NCI-H146 (cell line): ENCODE measurements at places on chromosomes 16 and 17.
A peak's percentile ranks its signal among the peaks of the same experiment; 100 is the strongest.

- no peak for DNase-seq
Observed at GRCh38 chr17:54381482-54381881, 519.2 kb upstream of the TOM1L1 start.

DNA sequence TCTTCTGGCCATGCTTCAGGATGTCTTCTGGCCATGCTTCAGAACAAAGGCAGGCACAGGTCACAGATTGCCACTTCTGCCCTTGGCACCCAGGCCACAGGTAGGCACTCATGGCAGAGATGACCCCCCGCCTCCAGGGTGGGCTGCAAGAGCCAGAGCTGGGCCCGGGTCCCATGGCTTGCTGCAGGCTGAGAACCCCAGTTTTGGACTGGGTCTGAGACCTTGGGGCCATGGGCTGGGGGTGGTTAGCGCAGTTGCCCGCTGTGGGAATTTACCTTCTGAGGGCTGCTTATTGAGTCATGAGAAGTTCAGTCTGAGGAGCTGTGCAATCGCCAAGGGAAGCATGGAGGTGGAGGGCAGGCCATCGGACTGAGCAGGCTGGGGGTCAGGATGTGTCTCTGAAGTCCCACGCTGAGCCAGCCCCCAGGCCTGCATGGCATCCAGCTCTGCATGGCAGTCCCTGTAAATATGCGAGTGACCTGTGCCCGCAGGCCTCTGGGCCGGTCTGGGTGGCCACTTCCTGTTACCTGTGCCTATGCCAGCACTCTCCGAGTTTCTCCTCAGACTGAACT lies 1.7 kb downstream of the ANKRD13B start:
- DNase-seq: no peak

DNA sequence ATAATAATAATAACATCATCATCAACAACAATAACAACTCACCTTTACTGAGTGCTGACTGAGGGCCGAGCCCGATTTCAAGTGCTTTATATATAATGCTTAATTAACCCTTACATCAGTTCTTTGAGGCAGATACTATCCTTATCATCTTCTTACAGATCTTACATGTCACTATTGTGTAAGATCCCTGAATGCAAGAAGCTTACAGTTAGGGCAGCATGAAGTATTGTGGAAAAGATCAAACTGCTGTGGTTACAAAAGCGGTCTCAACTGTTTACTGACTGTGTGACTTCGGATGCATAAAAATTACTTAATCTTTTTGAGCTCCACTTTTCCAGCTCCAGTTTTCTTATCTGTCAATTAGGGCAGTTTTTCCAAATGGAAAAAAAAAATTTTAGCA lies 3.3 kb downstream of the VAT1 start:
- no peak for DNase-seq

- DNase-seq: peak; percentile 27
Observed at GRCh38 chr17:29933379-29933778, 3.4 kb upstream of the SSH2 start.

- DNase-seq: peak; percentile 20
Observed at GRCh38 chr17:21129023-21129681, 2.4 kb downstream of the DHRS7B start.

DNA sequence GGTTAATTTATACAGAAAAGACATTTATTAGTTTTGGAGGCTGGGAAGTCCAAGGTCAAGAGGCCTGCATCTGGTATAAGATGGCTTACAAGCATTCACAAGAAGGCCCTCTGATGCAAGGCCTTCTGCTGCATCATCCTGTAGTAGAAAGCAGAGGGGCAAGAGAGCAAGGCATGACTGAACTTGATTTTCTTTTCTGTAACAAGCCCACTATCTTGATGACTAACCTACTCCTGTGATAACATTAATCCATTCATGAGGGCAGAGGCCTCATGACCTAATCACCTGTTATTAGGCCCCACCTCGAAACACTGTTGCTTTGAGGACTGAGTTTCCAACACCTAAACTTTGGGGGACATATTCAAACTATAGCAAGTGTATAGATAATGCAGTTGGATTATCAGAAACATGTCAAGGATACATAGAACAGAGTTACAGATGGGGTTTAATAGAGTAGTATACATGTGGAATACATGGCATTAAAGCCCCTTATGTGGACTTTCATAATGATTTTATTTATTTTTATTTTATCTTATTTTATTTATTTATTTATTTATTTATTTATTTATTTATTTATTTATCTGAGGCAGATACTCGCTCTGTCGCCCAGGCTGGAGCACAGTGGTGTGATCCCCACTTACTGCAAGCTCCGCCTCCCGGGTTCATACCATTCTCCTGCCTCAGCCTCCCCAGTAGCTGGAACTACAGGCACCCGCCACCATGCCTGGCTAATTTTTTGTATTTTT lies 88.2 kb downstream of the CHD9 start:
- DNase-seq: no peak

- DNase-seq: no peak
Observed at GRCh38 chr17:43431714-43432523, 33.1 kb downstream of the ARL4D start.

- DNase-seq: no peak
Observed at GRCh38 chr16:53612003-53612402, 91.7 kb downstream of the RPGRIP1L start.

GRCh38 chr16:57413301-57413730 lies 8.7 kb downstream of the CCL17 start:
- DNase-seq: no peak

GRCh38 chr17:8041249-8041928 lies 2.5 kb downstream of the ALOX15B start:
- peak; percentile 31 for DNase-seq

- no peak for DNase-seq
Observed at GRCh38 chr17:17151055-17151454, 55.1 kb downstream of the PLD6 start.

DNA sequence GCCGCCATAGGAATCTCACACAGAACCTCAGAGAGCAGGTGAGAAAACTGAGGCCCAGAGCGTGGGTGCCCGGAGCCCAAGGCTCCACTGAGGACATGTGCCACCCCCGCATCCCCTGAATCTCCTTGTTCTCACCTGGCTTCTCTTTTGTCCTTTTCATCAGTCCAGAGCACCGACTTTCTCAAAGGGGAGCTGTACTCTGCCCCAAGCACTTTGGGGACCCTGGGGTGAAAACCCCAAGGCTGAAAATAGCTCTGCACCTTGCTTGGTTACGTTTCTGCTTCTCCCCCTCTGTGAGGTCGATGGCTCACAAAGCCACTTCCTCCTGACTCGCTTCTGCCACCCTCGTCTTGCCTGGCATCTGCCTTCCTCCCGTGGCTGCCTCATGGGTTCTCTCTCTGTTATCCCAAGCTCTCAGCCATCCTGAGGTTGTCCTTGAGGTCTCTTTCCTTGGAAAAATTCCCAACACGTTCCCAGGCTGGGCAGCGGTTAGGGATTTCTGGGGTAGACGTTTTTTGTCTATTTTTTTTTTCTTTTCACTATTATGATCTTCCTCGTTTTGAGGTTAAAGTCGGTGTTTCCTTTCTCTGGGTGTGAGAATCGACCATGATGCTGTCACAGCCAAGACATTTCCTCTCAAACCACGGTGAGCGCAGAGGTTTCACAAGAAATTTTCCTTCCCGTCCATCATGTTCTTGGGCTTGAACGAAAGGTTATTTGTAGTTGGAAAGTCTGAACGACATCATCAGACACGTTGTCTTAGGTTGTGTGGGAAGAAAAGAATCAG lies 37.2 kb downstream of the IRF8 start:
- no peak for DNase-seq

- no peak for DNase-seq
Observed at GRCh38 chr17:50210240-50211225, 9.1 kb upstream of the COL1A1 start.

GRCh38 chr17:79631640-79632431 lies 21.0 kb upstream of the RBFOX3 start:
- no peak for DNase-seq

DNA sequence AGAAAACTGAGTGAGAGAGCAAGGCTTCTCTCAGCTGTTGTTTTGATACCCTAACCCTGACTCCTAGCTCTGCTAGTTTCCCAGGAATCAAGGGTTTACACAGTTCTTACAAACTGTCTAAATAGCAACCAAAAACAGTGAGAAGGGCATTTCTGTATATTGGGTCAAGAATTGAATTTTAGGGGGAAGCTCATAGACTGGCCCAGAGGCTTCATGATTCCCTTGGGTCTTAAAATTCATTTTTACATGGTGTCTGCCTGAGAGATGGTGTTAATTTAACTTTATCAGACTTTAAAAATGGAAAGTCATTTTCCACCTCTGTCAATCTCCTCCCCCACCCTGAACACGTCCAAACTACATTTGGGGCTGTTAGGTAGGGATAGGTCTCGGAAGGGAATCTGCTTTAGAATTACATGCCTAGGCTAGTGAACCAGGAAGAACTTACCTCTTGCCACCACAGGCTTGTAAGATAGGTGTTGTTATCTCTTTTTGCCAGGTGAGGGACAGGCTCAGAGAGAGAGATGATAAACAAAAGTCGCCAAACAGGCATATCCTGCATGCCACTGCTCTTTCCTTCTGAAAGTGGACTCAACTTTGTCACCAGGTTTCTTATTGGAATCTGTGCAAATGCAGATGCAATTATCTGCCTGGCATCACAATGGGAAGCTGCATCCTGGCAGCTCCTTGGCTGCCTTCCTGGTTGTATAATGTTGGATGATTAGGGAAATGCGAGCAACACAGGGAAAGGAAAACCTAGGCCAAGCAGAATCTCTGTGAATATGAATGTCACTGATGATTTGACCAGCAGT lies 3.1 kb downstream of the PHAF1 start:
- DNase-seq: no peak

- peak; percentile 54 for DNase-seq
Observed at GRCh38 chr17:48871551-48872351, 20.8 kb upstream of the ATP5MC1 start.

DNA sequence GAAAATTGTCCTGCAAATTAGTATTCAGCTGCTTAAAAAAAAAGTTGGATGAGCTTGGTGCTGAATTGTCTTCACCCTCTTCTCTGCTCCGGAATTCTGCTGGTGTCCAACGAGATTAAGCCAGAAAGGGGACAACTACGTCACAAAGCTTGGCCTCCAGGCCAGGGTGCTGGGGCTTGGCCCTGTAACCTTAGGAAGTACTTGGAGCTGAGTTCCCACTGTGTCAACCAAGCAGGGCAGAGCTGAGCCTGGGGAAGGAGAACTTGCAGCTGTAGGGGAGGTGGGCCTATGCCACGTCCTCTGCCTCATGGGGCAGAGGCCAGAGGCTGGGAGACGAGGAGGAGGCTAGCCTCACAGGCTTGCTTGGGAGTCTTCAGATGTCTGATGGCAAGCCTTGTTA lies 71.2 kb downstream of the CLEC16A start:
- DNase-seq: no peak

DNA sequence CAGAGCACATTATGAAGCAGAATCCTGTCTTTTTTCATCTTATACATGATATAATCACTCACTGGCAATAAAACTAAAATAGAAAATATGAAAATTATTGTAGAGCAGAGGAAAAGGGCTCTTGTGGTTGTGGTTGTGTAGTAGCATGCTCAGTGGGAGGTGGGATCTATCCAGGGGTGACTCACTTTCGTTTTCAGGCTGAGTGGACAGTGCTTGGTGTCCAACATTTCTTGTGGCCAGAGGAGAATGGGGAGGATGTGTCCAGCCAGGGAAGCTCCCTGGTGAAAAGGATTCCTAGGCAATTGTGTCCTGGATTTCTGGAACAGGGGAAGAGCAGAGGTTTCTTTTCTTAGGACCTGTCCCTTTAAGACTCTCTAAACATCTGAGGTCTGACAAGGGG lies 31.9 kb upstream of the CPHXL start:
- no peak for DNase-seq

DNA sequence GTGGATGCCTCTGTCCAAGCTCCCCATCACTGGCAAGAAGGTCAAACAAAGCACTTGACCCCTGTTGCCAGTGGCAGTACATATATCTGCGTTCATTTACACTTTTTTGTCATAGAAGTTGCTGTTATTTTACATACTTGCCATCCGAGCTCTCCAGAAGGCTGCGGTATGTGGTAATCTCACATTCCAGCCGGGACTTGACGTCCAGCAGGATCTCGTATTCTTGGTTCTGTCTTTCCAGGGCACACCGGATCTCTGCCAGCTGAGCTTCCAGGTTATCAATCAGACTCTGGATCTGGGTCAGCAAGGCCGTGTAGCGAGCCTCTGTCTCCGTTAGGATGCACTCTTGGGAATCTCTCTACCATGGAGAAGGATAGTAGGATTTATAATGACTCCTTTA lies 6.6 kb downstream of the KRT39 start:
- DNase-seq: no peak

DNA sequence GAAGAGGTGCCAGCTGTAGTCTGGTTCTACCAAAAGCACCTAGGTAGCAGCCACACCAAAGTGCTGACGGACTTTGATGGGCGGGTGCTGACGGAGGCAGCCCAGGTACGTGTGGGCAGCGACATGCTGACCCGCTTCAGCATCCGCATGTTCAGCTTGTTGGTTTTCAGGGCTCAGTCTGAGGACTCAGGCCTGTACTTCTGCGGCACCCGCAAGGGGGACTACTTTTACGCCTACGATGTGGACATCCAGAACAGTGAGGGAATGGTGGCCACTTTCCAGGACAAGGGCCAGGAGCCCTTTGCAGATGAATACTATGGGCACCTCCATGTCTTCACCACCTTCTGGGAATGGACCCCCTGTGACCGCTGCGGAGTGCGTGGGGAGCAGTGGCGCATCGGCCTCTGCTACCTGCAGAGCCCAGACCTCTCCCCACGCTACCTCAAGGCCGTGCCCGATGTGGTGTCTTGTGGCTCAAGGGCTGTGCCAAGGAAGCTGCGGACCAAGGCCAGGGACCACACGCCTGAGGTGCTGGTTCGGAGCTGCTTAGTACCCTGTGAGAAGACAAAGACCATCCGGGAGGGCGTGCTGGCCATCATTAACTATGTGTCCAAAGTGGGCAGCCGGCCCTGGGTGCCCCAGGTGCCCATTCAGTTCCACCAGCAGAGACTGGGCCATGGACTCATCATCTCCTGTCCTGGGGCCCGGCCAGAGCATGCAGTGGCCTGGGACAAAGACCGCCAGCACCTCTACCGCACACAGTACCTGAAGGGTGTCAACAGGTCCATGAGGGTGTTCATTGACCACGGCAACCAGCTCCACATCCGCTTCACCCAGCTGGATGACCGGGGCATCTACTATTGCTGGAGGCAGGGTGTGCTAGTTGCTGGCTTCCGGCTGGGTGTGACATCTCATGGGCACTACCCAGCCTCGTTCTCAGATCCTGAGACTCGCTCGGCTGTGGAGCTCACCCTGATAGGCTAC lies 5.0 kb upstream of the EFTUD2 start:
- DNase-seq: no peak

- no peak for DNase-seq
Observed at GRCh38 chr16:51155820-51156806, 5.0 kb upstream of the SALL1 start.

- DNase-seq: no peak
Observed at GRCh38 chr16:65878347-65878746, 488.1 kb upstream of the CDH5 start.

- DNase-seq: no peak
Observed at GRCh38 chr16:88713568-88714419, 7.5 kb downstream of the CTU2 start.

- no peak for DNase-seq
Observed at GRCh38 chr17:76902476-76902875, 34.3 kb downstream of the MGAT5B start.
